Activated CD4-positive, CD25-positive, alpha-beta regulatory T cell treated with anti-CD3 and anti-CD28 coated beads, Interleukin-2, amount 50 U/mL, for 72 hours (primary cell): ENCODE measurements at places on chromosomes 12 and 14.
A peak's percentile ranks its signal among the peaks of the same experiment; 100 is the strongest.

- peak; percentile 80 for DNase-seq
These were observed 4.4 kb upstream of the DNAJC22 start for GRCh38 chr12:49342066-49342913.

GRCh38 chr12:131729254-131729955 is 18.5 kb downstream of the SFSWAP start:
- no peak for DNase-seq

DNA sequence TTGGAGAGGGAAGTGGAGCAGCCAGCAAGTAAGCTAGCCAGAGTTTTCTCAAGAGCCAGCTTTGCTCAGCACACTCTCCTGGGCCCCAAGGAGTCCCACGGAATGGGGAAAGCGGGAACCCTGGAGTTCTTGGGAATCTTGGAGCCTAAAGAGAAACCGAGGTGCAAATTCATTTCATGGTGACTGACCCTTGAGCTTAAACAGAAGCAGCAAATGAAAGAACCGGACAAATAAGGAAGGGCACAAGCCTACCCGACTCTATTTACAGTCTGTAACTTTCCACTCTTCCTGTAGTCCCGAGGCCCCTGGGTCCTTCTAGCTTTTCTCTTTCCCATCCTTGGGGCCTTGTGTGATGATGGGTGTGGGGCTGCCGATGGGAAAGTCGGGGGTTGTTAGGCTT is 18.1 kb upstream of the TIGAR start:
- no peak for DNase-seq

DNA sequence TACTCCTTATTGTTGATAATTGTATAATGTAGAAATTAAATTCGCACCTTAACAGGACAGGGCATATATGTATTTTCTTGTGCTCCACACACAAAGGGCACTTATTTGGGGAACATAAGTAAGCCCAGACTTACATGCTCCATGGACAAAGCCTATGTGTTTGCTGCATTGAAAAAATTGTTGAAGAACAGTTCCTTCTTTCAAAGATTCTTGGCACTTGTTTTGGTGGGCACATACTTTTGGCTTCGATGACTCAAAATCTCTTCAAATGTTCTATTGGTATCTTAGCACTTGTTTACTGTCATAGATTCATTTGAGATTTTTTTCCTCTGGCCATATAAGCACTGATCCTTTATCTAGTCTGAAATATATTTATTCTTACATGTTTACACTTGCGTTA is 1.4 kb upstream of the MAP4K5 start:
- DNase-seq: no peak

DNA sequence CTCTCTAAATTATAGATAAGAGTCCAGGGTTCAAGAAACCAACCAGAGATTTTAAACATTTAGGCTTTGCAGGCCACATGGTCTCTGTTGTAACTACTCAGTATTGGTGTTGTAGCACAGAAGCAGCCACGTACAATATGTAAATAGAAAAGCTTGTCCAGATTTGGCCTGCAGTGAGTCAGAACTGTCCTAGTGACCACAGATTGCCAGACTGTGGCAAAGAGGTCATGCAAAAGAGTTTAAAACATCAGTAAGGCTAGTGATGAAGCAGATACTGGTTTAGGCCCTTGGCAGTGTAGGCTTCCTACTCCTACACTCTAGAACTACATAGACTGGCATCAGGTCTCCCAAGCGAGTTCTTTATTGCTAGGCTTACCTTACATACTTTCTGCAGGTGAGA is 117.6 kb upstream of the GARIN6 start:
- DNase-seq: no peak

DNA sequence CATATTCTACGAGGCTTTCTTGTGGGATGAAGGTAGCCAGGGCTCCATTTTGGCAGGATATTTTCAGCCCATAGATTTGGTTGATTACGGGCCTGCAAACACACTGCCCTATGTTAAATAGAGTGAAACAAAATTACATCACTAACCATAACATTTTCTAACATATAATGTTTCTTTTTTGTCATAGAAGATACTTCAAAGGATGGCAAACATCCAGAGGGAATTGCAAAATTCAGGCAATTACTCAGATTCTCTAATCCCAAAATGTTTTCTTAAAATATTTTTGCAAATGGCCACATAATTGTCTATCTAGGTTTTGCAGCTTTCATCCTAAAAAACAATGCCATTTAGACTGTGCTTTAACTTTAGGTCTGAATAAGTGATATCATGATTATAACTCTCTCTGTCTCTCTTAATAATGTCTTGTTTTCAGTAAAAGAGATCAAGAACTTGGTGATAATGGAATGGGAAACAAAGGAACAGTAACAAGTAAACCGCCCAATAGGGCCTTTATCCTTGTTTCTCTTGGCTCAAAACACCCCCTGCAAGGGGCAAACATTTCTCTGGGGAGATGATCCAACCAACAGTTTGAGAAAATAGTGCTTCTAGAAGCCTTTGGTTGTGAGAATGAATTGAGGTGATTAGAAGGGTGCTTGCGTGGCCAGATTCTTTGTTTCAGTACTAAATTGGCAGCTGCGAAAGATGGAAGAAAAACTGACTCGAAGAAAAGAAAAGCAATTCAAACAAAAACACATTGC is 54.4 kb upstream of the BTG1 start:
- no peak for DNase-seq

GRCh38 chr12:122244565-122245371 is 18.9 kb upstream of the DIABLO start:
- no peak for DNase-seq
